ENCODE measurements at places on chromosomes 5 and 9.

DNA sequence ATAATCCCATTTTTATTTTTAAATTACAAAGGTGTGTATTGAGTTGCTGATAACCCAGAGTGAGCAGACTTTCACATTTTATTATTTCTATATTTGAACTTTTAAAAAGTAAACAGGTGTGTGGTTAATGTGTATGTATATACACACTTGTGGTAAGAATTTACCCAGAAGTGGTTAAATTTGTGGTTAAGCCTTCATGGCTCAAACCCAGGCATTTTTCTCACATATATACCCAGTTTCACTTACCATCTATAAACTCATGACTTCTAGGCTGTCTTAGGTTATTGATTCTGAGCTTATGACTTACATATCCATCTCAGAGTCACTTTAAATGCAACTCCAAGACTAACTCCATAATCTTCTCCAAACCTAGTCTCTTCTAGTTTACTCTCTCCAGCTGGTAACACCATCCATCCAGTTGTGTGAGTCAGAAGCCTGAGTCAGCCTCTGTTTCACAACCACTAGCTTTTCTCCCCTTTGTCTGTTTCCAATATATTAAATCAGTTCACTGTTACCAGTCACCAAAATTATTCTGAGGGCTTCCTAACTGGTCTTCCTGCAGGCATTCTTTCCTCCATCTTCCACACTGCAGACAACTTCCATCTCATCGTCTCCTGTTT, 20.2 kb downstream of the ZBED3 start:
- DNase-seq, result no peak

- no peak for DNase-seq
These were observed 149.6 kb downstream of the DROSHA start for GRCh38 chr5:31382051-31382878.

DNA sequence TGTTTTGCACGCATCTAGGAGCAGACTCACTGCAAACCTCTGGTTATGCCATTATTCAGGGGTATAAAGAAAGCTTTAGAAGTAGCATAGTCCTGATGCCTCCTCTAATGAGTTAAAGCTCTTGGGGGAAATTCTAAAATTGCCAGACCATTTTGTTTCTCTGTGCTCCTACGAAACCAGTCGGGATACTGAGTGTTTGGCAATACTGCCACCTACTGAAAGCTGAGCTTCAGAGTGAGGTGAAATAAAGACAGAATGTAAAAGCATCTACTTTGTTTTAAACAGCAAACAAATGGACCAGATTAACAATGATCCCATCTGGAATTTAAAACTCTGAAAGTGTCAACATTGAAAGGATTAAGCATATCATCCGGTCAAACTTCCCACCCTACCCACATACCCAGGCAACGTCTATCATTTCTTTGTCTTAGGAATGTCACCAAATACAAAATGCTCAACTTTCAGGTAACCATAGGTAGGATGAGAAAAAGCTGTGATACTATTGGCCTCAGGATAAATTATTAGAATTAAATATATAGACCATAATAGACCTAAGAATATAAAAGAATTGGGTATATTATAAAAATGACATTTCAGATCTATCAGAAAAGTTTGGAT, 77.8 kb upstream of the SHISAL2B start:
- no peak for DNase-seq

GRCh38 chr9:7234144-7234543, 476.4 kb downstream of the KDM4C start:
- DNase-seq, result peak; percentile 48

- peak; percentile 62 for DNase-seq
These were observed 5.9 kb downstream of the PDLIM7 start for GRCh38 chr5:177491429-177491945.

DNA sequence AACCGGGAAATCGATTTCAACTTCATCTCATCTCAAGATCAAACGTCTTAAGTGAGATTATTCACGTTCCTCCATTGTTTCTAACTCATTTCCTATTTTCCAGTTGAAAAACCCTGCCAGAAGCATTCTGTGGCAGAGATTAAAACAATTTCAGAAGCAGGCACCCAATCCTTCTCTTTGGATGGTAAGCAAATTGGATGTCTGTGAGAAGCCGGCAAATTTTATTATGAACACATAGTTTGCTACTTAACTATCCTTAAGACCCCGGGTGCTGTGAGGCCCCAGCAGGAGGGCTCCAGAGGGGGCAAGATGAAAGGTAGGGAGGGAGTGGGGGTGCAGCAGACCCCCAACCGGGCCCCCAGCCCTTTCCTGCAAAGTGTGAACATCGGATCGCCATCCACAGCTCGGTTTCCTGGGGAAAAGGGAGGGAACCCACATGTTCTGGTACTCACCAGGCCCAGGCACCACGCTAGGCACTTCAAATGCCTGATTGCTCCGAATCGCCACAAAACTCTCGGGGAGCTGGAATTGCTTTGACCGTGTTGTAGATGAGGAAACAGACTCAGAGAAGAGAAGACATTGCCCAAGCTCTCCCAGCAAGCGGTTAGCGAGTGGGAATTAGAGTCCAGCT, 167.1 kb upstream of the MVB12B start:
- no peak for DNase-seq

DNA sequence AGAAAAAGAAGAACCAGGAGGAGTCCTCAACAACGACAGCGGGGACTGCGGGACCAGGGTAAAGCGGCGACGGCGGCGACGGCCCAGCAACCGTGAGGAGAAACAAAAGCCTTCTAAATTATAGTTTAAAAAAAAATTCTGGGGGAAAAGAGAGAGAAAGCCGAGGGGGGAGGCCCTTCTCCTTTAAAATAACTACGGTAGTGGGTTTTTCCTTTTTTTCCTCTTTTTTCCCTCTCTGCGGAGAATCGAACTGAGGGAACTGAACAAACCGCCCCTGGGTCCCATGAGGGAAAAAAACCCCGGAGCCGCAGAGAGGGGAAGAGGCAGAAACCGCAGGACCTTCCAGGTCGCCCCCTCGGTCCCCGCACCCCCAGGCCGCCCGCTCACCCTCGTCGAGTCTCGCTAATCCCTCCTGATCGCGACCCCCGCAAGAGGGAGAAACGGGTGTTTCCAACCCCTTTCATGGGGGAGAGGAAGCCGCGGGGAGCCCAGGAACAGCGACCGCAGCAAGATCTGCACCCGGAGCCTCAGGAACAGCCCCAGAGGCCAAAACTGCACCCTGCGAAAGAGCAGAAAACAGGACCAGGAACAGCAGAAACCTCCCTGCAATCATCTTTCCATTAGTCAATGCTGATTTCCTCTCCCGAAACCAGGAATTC, 453 bp downstream of the CPEB4 start:
- no peak for DNase-seq

DNA sequence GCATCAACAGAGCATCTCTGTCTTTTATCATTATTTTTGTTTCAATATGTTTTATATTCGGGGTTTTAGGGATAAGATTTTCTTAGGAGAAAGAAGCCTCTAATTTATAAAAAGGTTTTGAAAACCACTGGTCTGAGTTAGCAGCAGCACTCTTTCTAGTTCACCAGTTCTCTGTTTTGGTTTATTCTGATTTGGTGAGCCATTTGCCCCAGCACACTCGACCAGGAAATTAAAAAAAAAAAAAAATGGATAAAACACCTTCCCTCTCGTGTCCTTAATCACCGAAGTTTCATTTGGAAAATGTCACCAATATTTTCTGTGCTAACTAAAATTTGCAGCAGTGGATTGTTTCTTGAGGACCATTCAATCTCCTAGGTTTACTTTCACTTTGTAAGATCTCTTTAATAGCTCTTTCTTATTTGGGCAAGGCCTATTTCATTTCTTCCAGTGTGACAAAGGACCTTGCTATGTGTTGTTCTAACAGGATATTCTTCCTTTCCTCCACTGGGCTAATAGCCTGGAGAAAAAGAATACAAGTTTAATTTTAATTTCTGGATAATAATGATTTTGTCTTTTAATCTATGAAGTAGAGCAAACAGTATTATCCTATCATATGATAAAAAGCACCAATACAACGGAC, 57.8 kb upstream of the ANXA1 start:
- DNase-seq, result no peak

DNA sequence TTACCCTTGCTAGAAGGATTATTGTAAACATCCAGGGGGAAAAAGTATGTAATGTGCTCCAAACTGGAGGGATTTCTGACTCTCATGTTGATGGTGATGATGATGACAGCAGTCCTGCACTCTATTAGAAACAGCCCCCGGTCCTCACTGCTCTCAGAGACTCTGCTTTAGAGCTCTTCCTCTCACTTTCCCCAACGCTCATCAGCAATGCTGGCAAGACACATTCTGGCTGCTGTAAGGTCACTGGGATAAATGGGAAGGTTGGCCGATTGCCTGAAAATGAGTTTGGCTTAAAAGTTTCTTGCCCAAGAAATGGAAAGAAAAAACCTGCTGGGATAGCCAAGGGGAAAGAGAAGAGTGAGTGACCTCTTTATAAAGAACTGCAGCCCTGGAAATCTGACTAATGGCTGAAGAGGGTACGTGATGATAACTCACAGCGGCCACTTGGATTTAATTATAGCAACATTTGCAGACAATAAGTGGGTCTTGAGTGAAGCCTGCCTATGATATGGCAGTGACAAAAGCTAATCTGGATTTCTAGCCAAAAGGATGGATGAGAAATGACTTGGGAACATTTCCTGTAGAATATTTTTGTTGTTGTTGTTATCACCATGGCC, 235.8 kb downstream of the TMEM38B start:
- DNase-seq, result no peak

- DNase-seq, result no peak
These were observed 186.4 kb downstream of the CDK5RAP2 start for GRCh38 chr9:120393386-120394057.

DNA sequence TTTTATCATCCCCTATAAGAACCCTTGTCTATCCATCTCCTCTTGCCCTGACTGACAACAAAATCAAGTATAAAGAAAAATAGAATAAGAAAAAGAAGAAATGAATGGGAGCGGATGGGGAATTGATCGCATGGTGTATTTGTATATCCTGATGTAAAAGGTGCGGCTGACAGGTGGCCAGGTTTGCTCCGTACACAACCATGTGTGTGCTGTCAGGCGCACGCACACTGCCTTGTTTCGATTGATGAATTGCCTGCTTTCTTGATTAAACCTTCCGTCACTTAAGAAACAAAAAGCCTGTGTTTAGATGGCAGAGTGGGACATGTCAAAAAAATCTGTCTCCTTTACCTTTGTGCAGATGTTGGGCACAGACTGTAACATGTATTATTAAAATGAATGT, 102.6 kb downstream of the MVB12B start:
- DNase-seq, result no peak

DNA sequence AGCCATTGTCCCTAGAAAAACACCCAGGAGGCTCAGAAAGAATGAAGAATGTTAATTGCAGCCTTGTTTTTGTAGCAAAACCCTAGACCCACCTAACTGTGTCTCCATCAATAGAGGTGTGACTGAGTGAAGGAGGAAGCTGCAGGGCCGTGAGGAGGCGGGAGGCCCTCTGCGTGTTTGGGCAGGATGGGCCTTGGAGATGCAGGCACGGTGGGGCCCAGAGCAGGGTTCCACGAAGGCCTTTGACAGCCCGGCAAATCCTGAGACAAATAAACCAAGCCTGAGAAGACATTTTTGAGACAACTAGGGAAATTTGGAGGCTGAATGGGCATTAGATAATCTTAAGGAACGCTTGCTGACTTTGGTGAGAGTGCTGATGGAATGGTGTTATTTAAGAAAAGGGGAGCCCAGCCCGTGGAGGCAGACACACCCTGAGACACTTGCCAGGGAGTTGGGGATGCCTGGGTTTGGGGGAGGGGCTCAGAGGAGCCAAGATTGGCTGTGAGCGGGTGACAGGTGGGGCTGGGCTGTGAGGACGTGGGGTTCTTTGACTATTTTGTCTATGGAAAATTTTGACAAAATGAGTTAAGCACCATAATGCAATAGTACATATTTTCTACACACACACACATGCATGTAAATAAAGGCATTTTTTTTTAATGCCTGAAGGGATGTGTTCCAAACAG, 48.8 kb downstream of the BARX1 start:
- peak; percentile 1 for DNase-seq

DNA sequence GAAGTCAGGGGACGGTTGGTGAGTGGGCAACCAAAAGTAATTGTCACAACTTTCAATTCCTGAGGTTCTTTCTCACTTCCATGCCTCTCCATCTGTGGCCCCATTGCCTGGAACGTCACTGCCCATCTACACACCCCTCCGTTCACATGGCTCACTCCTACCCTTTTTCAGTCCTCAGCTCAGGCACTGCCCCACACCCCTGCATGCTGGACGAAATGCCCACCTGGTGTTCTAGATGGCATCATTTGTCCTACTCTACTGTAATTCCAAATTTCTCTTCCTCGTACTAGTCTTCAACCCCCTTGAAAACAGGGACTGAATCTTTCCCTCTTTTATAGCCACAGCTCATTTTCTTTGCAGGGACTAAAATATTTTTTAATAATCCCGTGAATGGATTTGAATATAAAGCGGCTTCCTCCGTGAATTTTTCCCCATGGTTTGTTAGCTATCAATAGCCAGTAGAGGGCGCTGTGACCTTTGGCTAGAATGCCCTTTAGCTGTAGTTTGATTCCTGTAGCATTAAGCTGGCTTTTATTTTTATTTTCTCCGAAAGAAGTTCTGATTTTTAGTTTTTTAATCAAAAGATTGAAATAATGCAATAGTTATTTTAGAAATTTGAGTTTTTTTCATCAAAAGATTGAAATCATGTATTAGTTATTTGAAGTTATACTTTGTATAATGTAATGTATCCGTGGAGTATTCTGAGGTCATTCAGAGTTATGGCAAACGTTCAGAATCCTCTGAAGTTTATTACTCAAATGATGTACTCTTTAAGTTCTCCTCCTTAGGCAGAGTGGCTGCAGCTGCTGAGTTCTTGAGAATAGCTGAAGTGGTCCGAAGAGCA, 232.1 kb downstream of the SH3GL2 start:
- no peak for DNase-seq

- no peak for DNase-seq
These were observed 37.5 kb downstream of the ZNF618 start for GRCh38 chr9:113913426-113914195.

GRCh38 chr5:178993955-178994579, 1.1 kb downstream of the GRM6 start:
- no peak for DNase-seq

- DNase-seq, result no peak
These were observed 11.5 kb upstream of the SHOC1 start for GRCh38 chr9:111806259-111806658.

GRCh38 chr9:6068983-6069382, 53.6 kb upstream of the RANBP6 start:
- DNase-seq, result no peak

DNA sequence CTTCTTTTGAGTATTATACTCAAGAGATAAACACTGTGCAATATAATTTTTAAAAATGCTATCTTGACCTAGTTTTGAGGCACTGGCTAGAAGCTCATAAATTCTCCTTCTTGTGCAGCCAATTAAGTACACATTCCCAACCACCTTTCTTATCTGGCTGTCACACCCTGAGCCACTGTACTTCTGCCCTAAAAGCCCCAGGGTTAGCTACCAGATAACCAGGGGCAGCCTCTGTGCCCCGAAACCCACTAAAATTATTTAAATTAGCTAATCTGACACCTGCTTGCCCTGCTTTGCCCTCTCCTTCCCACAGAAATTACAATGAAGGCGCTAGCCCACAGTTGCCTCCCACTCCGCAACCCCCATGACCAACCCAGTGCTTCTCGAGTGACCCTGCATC, 597.3 kb upstream of the TYRP1 start:
- no peak for DNase-seq
